ENCODE measurements at places on chromosomes 13 and 19.
A peak's percentile ranks its signal among the peaks of the same experiment; 100 is the strongest.

GRCh38 chr19:55197528-55197927, 11.8 kb downstream of the PTPRH start:
- DNase-seq: peak; percentile 49

- DNase-seq: no peak
These were observed 20.6 kb upstream of the UPF3A start for GRCh38 chr13:114260814-114261213.

DNA sequence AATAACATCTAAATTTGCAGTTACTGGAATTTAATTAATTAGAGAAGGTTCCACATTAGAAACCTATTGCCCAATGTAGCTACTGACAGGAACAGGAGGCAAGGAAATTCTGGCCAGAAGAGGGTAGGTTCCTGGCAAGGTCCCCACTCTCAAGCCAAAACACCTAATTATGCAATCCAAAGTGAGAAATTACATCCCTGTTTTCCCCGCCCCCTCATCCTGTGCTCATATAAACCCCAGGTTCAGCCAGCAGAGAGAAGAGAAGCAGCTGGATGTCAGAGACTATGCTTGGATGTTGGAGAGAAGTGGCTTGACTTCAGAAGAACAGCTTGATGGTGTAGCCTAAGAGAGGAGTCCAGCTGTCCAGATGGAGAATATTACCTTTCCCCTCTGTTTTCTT, 951.3 kb upstream of the PRR20A start:
- DNase-seq: peak; percentile 7

GRCh38 chr19:17577457-17578097, 22.1 kb downstream of the COLGALT1 start:
- no peak for DNase-seq

- peak; percentile 42 for DNase-seq
These were observed 19.2 kb upstream of the SEMA6B start for GRCh38 chr19:4578552-4579248.

DNA sequence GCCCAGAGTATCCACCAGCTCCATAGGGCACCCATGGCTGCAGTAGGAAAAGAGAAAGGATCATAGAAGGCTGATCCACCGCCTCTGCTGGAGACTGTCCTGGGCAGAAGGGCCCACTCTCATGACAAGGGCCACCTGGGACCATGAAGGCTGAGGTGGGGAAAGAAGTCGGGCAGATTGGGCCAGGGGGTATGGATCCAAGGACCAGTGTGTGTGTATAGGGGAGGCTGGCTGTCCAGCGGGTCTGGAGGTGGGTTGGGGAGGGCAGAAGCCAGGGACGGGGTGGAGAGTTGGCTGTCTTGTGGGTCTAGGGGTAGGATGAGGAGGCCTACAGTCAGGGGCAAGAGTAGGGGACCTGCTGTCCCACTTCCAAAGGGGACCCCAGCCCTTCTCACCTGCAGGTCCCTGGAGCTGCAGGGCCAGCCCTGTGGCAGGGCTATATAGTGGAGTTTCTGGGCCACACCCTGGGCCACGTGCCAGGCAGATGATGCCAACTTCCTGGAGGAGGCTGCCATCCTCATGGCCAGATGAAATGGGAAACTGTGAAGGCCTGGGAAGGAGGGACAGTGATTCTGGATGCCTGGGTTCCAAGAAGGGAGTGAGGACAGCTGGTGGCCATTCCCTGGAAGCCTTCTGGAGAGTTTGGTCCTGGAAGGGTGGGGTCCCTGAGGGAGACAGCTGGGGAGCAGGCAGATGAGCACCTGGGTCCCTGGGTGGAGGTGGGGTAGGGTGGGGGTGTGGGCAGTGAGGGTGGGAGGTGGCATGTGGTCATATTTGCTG, at the start of gene FCGBP:
TSS of gene FCGBP (minus strand) at position 51 of the 780 bp plus-strand sequence.
- peak; percentile 25 for DNase-seq

DNA sequence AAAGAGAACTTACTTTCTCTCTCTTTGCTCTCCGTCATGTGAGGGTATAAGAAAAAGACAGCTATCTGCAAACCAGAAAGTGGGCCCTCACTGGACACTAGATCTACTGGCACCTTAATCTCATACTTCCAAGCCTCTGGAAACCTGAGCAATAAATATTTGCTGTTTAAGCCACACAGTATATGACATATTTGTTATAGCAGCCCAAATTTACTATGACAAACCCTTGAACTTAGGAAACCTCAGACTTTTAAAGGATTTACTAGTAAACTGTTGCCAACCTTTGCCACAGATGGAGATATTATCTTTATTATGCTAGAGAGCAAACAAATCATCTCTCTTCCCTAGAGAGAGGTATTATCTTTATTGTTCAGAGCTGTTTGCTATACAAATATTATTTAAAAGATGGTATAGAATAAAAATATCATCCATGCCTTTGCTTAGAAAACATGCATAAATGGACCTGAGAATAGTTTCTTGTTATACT, 1446.1 kb downstream of the SLITRK1 start:
- DNase-seq: peak; percentile 3

DNA sequence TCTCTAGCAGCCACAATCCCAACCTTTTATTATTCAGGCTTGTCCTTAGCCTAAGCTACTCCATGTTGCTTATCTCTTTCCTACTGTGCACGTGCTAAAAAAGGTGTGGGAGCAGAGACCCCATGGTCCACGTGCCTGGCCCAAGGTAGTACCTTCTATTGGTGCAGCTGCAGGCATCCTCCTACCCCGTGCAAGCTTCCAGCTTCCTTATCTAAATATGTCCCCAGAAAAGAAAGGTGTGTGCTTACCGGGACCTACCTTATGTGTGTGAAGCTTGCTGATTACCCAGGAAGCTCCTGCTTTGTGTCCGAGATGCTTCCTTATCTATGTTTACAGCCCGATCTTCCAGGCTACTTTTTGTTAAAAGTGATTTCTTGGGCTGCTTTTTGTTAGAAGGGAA, 2382.4 kb downstream of the PCDH9 start:
- no peak for DNase-seq

DNA sequence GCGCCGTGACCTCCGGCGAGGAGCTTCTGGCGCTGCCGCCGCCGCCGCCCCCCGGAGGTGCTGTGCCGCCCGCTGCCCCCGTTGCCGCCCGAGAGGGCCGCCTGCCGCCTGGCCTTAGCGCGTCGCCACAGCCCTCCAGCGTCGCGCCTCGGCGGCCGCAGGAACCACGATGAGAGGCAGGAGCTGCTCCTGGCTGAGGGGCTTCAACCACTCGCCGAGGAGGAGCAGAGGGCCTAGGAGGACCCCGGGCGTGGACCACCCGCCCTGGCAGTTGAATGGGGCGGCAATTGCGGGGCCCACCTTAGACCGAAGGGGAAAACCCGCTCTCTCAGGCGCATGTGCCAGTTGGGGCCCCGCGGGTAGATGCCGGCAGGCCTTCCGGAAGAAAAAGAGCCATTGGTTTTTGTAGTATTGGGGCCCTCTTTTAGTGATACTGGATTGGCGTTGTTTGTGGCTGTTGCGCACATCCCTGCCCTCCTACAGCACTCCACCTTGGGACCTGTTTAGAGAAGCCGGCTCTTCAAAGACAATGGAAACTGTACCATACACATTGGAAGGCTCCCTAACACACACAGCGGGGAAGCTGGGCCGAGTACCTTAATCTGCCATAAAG, 4.8 kb downstream of the PDX1 start:
- peak; percentile 53 for DNase-seq

GRCh38 chr13:69857183-69857821, 250.3 kb upstream of the ATXN8OS start:
- peak; percentile 65 for DNase-seq

GRCh38 chr19:18771328-18772242, 19.5 kb downstream of the COMP start:
- DNase-seq: peak; percentile 34

GRCh38 chr13:80115616-80116015, 225.3 kb downstream of the SPRY2 start:
- DNase-seq: no peak

DNA sequence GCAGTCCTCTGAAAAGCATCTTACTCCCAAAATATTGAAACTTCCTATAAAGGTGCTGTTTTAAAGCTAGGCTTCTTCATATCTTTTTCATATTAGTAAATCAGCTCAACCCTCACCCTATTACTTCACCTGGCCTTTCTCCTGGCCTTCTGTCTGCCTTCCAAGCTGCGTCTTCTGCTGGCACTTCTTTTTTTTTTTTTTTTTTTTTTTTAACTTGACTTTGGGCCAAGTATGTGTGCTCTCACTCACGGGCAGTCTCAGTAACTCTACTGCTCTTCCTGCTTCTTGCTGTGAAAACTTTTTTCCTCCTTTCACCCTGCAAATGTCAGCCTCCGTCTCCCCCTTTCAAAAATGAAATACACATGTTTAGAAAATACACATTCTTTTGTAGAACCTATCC, 41.2 kb upstream of the KCTD4 start:
- DNase-seq: peak; percentile 3

- no peak for DNase-seq
These were observed 69.5 kb downstream of the POLR1D start for GRCh38 chr13:27691207-27691606.

GRCh38 chr13:43425234-43425633, 361.5 kb downstream of the ENOX1 start:
- DNase-seq: no peak

DNA sequence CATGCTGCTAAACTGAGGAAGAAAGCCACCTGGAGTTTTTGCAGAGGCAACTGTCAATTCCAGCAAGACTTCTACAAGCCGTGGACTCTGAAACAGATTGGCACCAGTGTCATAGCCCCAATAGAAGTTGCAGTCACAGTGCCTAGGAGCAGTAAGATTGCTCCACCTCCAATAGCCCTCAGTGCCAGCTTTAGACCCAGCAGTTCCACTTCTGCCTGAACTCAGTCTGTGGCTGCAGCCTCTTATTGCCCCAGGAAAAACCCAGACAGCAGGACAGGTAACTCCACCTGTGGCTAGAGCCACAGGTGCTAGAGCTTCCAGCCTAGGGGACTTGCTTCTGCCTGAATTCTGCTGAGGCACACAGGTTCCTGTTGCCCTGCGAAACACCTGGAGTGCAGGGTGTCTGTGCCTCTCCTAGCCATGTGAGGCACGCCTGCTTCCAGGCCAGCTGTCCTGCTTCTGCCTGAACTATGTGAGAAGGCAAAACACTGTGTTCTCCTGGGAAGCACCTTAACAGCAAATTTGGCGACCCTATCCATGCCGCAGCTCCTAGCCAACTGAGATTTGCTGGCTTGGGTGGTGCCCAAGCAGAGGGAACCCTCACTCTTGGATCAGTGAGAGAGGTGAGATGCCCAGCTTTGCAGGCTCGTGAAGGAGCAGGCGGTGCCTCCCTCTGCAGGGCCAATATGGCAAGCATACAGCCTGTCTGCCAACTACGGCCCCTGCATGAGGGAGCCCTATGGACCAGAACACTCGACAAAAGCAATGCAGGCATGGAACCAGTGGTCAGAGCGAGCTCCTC, 607.6 kb downstream of the PCDH17 start:
- DNase-seq: no peak

DNA sequence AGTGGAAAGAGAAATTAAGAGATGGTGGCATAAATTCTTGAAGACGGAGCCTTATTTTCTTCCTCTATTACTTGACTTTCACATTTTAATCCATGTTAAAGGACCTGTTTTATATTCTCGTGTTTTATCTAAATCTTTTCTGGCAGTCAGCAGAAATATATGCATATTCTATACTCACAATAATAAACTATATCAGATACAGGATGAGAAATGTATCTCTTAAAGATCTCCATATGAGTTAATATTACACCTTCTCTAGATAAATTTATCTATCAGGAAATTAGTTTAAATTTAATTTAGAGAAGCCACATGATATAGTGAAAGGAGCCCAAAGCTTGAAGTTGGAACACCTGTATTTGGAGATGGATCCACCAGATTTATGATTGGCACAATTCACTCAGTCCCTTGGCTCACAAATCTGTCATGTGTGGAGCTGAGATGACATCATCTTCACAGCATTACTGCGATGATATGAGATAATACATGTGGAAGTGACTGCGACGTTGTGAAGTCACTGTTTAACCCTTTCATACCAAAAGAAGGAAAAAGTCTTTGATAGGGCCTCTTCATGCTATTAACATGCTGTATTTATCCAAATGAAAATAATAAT, 216.4 kb downstream of the FGF14 start:
- no peak for DNase-seq

- DNase-seq: no peak
These were observed 145.6 kb downstream of the FLT1 start for GRCh38 chr13:28349371-28349770.

DNA sequence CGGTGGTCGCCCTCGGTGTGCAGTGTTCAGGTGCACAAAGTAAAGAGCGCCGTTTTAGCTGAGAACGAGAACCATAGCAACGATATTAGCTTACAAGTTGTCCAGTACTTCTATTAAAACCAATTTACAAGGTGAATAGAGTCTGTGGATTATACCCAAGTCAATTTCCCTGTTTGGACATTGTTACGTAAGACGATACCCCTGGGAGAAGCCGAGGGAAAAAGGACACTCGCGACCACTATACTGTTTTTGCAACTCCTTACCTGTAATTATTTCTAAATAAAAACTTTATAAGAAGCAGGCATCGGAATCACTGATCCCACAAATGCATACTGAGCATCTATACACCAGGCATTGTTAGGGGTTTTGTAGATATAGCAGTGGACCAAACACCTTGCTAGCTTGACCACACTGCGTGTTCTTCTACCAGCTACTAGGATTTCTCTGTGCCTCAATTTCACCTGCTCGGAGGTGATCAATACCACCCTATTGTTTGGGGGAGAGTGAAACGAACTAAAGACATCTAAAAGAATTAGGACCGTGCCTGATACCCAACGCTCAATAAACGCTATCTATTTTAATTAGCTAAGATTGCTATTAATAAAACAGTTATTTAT, 488 bp upstream of the EEF2 start:
- DNase-seq: peak; percentile 63

Measured in DMS53 (cell line).